ENCODE measurements at places on chromosomes 12 and 14. TPM values are rescaled to one million over a fixed set of nuclear protein-coding genes. Genes with fewer than 3 reads are reported as not detected.
A peak's percentile ranks its signal among the peaks of the same experiment; 100 is the strongest.

The B4GALNT1 gene
- 7.3 TPM for total RNA-seq

The KRT73 gene
- not detected for total RNA-seq

The ACVRL1 gene
- total RNA-seq, result 49.6 TPM

The PZP gene
- 0.30 TPM for total RNA-seq

The KLRF1 gene
- total RNA-seq, result 0.24 TPM

The HOXC5 gene
- total RNA-seq, result not detected

The NPFF gene
- not detected for total RNA-seq

The OR10G3 gene
- total RNA-seq, result not detected

The ALG10 gene
- 3.7 TPM for total RNA-seq

The GPX2 gene
- not detected for total RNA-seq

The TAS2R50 gene
- not detected for total RNA-seq

The ANO4 gene
- 0.24 TPM for total RNA-seq

The TOMM20L gene
- not detected for total RNA-seq

DNA sequence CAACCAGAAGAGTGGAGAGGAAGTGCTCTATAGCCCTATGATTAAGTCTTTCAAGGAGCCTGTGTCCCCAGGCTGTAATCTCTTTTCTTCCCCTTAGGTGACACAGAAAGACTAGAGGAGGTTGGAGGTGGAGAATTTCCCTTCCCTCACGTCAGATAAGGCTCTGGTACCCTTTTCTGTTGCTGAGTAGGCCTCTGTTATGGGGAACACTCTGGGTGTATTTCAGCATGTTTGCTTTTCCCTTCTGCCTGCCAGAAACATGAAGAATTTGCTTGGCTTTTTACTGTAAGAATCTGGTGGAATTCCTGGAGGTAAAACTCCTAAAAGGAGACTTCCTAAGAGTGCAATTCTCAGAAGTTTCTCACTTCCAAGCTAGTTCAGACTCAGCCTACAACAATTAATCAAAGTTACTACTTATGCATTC lies 58.3 kb downstream of the SIX1 start:
- no peak for DNase-seq

- DNase-seq, result no peak
These were observed 1.4 kb downstream of the EEA1 start for GRCh38 chr12:92927436-92928281.

DNA sequence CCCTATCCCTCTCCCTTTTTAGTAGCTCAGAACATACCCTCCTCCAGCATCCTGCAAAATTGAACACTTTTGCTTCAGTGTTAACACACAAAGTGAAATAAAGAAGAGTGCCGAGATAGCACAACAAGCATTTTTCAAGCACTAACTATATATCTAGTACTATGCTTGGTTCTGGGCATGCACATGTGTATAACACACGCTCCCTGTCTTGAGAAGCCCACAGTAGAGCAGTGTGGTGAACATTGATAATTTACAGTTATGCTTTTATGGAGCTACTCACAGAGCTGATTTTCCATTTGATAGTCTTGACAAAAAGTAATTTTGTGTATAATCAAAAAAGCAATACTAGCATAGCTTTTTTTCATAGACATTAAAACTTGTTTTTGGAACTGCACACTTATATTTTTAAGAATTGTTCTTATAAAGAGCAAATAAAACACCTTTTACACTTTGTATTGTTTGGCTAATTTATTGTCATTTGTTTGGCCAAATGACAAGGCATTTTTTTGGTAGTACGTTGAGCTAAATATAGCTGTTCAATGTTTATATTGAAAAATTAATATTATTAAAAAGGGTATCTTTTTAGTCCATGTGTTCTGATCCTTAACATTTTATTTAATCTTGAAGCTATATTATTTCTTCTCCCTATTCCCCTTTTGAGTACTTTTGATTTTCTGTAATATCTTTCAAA lies 39.7 kb downstream of the LEMD3 start:
- DNase-seq, result no peak

- no peak for DNase-seq
These were observed 6.6 kb downstream of the CAPRIN2 start for GRCh38 chr12:30748147-30748546.

- DNase-seq, result no peak
These were observed 31.1 kb upstream of the STRAP start for GRCh38 chr12:15851045-15851620.

- DNase-seq, result no peak
These were observed 324.1 kb upstream of the FLRT2 start for GRCh38 chr14:85205875-85206274.

DNA sequence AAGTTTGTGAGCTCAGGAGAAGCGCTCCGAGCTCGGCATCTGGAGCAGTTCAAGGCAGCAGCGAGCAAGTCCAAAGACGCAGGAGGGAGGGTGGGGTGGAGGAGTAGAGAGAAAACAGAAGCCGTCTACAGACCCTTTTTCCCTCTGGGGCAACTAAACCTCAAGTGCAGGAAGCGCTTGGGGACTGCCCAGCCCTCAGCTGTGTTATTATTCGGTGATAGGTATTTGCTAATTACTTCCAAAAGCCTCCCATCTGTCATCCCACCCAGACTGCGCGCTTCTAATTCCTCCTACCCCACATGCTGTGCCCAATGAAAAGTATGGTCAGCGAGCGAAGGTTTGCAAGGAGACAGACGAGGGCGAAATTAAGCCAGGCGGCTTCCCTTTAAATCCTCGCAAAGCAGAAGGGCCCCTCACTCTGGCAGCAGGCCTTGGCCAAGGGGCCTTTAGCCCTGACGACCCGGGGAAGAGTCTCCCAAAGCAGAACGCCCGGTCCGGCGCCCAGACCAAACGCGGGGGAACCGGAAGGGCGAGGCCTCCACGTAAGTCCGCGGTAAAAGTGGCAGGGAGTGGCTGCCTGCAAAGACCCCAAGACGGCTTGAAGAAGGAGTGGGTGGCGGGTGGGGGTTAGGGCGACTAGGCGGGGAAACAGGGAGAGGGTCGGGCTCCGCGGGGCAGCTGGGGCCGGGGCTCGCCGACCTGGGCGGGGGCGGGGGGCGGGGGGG lies 507 bp upstream of the CD9 start:
- DNase-seq, result peak; percentile 79

GRCh38 chr14:55884819-55885218 lies 233.4 kb upstream of the PELI2 start:
- no peak for DNase-seq

DNA sequence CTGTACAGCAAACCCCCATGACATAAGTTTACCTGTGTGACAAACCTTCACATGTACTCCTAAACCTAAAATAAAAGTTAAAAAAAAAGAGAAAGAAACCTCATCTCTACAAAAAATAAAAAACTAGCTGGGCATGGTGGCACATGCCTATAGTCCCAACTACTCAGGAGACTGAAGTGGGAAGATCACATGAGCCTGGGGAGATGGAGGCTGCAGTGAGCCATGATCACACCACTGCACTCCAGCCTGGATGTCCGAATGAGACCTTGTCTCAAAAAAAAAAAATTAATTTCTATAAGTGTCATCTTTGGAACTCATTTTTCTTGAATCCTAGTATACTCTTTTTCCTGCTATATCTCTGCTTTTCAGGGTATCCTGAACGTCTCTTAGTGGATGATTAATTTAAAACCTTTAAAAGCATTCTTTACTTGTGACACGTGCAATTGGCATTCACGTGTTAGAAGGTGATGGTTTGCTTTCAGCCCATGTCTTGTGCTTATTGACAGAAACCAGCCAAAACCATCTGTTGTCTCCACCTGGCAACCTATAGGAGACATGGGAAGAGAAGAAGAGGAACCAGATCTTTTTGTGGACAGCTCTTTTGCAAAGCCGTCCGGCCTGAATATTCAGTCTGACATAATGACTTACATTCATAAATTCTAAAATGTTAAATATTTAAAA lies 30.6 kb upstream of the PPFIBP1 start:
- DNase-seq, result no peak

- no peak for DNase-seq
These were observed 40.5 kb downstream of the ESR2 start for GRCh38 chr14:64253672-64254071.

DNA sequence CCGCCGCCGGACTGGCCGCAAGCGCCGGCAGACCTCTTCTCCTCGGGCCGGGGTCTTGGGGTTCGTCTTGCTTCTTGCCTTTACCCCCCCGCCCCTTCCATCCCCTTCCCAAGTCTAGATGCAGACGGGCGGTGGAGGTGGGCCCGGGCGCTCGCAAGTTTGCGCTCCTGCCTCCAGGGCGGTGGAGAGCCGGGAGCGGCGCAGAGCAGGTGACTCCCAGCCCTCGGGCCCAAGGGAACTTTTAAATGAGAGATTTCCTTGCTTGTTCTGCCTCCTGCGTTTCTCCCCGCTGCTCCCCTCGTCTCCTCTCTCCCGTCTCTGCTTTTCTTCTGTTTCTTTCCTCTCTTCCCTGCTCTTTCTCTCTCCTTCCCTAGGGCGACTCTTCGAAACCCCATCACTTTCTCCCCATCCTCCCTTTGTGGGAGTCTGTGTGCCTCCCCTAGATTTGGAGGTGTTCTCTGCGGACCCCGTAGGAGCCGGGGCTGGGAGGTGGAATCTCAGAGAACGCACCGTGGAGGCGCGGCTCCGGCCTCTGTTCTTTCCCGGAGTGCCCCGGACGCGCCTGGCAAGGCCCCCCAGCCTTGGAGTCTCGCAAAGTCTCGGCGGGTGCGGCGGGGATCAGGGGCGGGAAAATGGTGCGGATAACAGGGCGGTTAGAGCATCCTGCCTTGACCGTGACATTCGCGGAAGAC lies 114.7 kb upstream of the MYL2 start:
- DNase-seq, result no peak

- no peak for DNase-seq
These were observed 9.8 kb upstream of the ARF6 start for GRCh38 chr14:49882826-49883694.

GRCh38 chr14:92990456-92991430 lies 67.8 kb downstream of the CHGA start:
- DNase-seq, result no peak

DNA sequence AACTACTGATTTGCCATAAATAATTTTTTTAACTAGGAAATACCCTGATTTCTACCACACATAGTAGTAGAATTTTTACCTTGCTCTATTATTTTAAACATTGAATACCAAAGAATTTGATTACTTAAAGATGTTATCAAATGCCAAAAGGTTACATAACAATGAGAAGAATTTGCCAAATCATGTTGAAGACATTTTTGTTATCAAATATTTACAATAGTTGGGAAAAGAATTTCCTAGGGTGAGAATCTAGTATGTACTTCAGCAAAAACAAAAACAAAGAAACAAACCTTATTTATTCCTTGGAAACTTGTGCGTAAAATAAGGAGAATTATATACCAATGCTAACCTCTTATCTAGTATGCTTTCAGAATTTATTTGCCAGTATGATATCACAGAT lies 107.2 kb downstream of the SCAF11 start:
- no peak for DNase-seq

DNA sequence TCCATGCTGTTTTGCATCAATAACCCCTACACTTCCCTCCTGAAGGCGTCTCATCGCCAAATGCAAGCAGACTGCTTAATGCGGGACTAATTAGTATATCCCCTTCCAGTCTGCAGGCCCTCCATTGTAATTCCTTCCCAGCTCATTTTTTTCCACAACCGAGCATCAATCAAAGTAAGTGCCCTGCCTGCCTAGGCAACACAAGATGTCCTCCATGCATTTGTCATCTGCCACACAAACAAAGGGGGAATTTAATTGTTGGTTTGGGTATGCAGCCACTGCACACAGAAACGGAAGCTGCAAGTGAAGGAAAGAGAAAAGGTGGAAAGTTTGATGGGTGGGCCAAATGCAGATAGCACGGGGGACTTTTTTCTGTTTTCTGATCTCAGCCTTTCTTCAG lies 168.0 kb downstream of the EGLN3 start:
- DNase-seq, result no peak

DNA sequence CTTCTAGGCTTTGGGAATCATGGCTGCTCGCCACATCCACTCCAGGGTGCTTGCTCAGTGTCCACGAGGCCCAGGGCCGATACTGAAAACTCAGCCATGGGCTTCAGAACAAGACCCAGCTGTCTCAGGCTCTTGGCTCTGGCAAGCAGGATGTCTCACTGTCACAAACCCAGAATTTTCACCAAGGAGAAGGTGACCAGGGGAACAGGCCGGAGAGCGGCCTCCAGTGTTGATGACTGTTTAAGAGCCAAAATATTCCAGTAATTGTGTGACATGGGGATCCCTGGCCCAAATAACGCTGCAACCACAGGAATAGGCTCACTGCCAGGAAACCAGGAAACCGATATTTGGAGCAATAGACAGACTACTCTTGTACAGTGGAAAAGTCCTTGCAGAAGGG lies 9.8 kb upstream of the SERPINA5 start:
- no peak for DNase-seq

GRCh38 chr12:9888665-9889273 lies 7.5 kb downstream of the KLRF2 start:
- no peak for DNase-seq

Measured in Right ventricle myocardium inferior (tissue), 1 donor.